Skeletal muscle cell (primary cell): ENCODE measurements at places on chromosomes 3 and 15.

- DNase-seq: no peak
Observed at GRCh38 chr3:53242155-53242554, 13.7 kb downstream of the TKT start.

GRCh38 chr15:26806574-26806973, 33.7 kb upstream of the GABRB3 start:
- DNase-seq: no peak

DNA sequence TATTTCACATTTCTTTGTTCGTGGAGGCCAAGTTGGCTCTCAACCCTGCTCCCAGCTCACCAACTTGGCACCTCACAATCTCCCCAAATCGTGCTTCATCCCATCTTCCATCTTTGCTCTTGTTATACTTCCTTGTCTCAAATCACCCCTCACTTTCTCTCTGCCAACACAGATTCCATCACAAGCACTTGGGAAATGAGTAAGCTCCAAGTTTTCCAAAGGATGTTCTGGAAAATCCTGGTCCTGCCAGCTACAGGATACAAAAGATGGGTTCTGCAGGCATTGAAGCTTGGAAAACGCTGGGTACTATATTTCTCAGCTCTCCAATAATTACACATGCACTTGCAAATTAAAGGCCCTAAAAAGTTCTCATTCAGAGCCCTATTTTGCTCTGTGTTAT, 4.1 kb upstream of the TM4SF4 start:
- no peak for DNase-seq

- no peak for DNase-seq
Observed at GRCh38 chr15:94234300-94234699, 2.9 kb downstream of the MCTP2 start.

DNA sequence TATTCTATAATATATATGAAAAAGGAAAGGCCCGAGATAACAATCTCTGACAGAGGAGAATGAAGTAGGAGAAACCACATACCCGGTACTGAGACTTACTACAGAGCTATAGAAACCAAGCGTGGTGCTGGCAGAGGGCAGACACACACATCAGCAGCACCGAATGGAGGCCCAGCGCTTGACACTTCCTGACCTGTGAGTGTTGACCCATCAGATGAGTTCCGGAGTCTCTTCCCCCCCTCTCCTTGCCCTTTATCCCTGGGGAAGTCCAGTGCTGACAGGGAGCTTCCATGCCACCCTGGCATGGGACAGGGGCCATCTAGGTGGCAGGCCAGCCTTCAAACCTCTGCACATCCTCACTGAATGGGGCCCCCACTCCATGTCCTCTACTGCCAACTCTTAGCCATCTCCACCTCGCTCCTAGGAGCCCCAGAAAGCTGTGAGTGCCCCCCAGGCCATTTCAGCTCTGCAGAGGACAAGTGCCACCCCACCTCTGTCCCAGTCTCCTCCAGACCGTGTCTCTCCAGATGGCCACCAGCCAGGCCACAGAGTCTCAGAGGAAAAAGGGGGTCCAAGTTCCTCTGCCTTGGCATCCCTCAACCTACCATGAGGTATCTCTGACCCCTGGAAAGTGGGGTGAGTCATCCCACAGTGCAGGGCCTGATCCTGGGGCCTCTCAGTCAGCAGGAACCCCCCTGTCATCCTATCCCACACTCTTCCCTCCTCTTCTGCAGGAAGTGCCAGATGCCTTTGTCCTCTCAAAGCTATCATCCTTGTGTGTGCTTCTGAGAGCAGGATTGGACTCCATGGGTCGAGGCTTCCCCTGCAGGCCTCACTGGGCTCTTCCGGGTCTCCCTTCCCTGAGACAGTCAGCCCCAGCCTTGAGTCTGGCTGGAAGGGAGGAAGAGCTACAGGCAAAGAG, 116.5 kb upstream of the ALDH1A3 start:
- no peak for DNase-seq

- DNase-seq: no peak
Observed at GRCh38 chr15:69072906-69073305, 58.4 kb downstream of the NOX5 start.

GRCh38 chr3:14329116-14329830, 73.1 kb upstream of the SLC6A6 start:
- peak; percentile 23 for DNase-seq

DNA sequence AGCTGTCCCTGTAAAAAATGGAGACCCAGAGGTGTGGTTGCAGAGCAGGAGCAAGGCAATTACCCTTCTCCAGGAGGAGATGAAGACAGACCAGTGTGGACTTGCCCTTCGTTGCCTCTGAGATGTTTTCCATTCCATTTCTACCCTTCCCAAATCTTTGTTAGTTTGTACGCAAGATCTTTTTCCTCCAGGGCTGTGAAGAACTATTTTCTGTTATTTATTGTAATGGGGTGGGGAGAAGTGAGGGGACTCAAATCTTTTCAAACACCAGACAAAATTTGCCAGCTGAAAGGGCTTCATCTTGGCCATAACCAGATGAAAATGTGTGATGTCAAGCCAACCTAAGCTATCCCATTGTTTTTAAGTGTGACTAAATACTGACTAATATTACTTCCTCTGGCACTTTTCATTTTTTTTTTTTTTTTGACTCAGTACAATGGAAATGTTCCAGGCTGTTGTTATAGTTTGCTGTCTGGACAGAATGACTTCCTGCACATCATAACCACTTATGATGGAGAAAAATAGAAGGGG, 271.3 kb upstream of the TPRG1 start:
- DNase-seq: peak; percentile 72

GRCh38 chr3:50226888-50227389, 9.1 kb upstream of the GNAI2 start:
- DNase-seq: no peak

DNA sequence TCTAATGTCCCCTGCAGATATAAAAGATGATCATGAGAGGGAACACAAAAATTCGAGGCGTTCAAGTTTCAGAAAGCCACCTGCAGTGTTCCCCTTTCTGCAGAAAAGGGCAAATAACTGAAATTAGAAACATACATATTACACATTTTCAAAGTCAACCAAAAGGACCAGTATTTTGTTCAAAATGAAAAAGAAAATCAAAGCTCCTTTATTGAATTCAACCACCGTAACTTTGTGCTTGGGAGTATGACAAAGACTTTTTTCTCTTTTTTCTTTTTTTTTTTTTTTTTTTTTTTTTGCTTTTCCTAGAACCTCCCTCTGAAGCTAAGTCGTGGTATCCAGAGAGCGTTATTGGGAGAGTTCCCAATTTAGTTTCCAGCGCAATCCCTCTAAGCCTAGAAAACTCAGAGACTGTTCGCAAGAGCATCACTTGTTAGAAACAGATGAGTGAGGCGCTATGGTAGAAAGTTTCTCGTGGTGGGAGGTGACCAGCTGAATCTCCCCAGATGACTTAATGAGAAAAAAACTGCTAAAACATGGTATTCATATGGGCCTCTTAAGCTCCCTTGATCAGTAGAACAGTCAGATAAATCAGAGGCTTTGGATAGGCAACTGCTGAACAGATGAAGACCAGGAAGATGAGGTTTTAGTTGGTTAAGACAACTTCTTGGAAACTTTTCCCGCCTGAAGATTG, 77.4 kb downstream of the MB21D2 start:
- DNase-seq: no peak

GRCh38 chr3:108037770-108038169, 53.1 kb downstream of the CD47 start:
- no peak for DNase-seq

DNA sequence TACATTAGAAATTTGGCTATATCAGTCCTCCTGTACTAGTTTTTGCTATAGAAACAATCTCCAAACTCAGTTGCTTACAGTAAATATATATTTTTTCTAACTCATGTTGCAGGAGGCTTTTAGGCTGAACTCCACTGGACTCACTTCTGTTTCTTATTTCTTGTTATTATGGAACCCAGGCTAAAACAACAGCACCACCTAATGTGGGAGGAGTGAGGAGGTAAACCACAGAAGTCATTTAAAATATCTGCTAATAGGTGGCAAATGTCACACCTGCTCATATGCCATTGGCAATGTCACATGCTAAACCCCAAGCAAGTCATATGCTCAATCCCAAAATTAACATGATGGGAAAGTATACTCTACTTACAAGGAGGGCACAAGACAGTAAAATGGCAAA, 462.2 kb downstream of the PLOD2 start:
- no peak for DNase-seq

GRCh38 chr3:30184091-30184810, 422.1 kb upstream of the TGFBR2 start:
- DNase-seq: no peak

- DNase-seq: no peak
Observed at GRCh38 chr15:65881766-65882434, 12.6 kb downstream of the RAB11A start.

DNA sequence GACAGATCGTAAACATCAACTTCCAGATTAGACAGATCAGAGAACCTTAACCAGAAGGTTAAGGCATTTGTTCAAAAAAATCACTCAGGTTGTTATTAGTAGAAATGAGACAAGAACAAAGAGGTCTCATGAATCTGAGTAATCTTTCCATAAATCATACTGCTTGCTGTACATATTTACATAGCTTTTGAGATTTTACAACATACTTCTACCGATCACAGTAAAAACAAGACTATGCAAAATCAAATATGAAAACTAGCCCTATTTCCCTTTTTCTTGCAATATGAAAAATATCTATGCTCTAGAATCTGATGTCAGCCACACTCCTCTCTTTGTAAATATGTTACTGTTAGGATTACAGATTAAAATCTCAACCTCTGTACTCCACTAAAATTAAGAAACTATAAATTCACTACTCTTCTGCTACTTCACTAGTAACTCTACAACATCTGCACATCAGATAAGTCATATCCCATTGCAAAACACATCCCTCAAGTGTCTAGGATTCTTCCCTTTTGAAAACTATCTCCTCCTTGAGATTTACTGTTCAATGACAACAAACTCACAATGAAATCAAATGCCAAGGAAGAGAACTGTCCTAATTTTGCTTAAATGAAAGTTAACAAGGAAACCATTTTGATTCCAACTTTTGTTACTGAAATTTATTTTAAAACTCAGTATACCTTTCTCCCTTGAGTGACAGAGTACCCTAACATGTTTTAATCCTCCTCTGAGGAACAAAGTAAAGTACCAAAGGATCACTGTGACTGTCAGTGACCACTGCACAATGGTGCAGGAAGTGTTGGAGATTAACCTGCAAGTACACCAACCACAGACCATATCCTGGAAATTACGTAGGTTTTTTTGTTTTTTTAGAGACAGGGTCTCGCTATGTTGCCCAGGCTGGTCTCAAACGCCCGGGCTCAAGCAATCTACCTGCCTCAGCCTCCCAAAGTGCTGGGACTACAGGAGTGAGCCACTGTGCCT, 12.8 kb downstream of the DCUN1D1 start:
- DNase-seq: no peak

DNA sequence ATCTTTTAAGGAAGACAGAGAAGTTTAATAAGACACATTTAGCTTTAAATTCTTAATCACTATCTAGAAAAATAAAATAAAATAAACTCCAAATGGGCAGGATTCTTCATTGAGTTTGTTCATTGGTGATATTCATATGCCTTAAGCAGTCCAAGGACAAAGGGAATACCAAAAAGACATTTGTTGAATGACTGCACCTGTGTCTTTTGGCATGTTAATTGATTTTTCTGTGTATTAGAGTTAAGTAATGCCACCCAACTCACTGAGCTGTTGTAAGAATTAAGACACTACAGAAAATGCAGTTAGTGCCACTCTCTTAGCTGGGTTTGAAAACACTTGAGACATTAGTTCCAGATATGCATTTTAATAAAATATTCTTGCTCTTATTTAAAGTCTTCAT, 683.6 kb upstream of the ROBO1 start:
- DNase-seq: no peak

DNA sequence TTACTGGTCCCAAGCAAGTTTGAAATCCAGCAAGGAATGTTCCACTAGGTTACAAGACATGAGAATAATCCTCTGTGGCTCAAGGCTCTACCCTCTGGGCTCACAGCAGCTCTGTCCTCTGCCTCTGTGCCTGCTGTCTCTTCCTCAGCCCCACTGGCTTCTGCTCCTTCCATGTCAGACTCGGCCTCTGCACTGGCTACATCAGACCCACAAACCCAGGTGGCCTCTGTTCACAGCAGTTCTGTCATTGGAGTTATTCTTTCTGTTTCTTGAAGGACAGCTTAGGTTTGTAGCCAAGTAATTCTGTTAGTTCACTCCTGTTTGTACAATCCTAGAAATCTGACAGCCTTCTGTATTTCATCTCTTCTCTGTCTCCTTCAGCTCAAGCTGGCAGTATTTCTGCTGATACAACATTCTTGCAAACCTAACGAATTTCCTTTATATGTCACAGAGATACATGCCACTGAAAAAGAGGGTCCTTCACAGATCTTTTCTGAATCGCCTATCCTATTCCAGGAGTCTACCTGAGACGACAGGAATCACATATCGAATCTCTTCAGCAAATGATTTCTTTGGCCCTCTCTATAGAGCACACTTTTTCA, 227.8 kb upstream of the PLSCR5 start:
- DNase-seq: no peak

DNA sequence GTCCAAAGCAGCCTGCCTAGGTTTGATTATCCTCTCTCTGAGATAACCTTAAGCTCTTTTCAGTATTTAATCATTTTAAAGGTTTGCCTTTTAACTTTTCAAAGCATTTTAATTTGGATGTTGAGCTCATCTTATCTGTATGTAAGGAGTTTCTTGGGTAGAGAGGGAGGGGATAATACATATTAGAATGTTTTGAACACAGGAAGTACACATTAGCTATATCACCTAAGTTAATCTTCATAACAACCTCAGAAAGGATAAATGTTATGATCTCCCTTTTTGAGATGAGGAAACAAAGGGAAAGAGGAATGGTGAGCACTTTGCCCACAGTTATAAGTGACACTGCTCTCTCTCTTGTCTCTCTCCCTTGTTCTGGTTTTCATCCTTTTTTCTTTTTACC, 2.2 kb upstream of the CD47 start:
- DNase-seq: no peak

DNA sequence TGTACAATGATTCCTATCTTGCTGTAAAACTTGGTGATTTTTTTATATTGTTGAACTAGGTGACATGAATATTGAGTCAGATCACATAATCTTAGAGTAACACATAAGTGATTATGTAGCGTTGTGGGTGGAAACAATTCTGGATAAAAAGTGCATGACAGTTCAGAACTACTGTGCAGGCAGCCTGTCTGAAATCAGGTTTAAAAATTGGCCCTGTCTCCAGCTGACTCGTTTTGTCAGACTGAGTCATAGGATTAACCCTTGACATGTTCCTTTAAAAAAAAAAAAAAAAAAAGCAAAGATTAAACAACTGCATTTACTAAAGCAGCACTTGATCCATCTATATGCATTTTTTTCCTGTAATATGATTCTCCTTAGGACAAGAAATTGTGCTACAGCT, 160.0 kb upstream of the CGNL1 start:
- peak; percentile 85 for DNase-seq

DNA sequence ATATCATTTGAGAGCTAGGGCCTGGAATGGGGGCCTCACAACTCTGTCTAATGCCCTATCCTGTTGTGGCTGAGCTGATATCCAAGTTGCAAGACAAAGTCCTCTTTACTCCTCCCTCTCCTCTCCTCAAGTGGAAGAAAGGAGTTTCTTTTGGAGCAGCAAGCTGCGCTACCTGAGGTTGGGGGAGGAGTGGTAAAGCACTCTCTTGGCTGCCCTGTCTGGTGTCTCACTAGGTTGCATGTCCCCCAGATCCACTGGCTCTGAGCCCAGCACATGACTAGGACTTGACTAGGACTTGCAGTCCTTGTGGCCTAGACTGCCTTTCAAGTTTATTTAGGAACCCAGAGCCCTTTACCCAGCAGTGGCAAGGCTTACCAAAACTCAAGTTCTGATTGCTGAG, 141.1 kb upstream of the SETMAR start:
- DNase-seq: no peak
